Tibial artery (tissue), 4 donors: ENCODE measurements at places on chromosomes 13 and 19.

- no peaks in the 10 kb centered on the region for H3K27me3 ChIP-seq
- no peaks in the 10 kb centered on the region for H3K36me3 ChIP-seq
- no peak for DNase-seq
- no peak overlapping the region for H3K4me3 ChIP-seq
- H3K4me1 ChIP-seq = peaks cover 8% of the 10 kb centered on the region
- H3K27ac ChIP-seq = no peak overlapping the region
These were observed 917.6 kb downstream of the PCDH9 start for GRCh38 chr13:66312312-66313087.

DNA sequence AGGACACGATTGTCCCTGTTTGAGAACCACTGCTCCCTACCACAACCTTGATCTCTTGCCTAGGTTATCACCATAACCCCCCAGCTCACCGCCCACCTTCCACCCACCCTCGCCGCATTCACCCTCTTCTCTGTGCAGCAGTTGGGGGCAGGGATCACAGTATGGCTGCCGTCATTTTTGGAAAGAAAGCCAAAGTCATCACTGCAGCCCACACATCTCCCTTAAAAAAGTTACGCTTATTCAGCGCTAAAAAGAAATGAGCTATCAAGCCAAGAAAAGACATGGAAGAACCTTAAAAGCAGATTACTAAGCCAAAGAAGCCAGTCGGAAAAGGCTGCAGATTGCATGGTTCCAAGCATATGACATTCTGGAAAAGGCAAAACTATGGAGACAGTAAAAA is 10.5 kb upstream of the PPP6R1 start:
- H3K27ac ChIP-seq = no peak overlapping the region
- peaks cover 35% of the 10 kb centered on the region for H3K36me3 ChIP-seq
- H3K27me3 ChIP-seq = no peaks in the 10 kb centered on the region
- no peak for DNase-seq
- no peak overlapping the region for H3K4me3 ChIP-seq

- H3K36me3 ChIP-seq = peaks cover 45% of the 10 kb centered on the region
- H3K4me3 ChIP-seq = no peak overlapping the region
- H3K27ac ChIP-seq = no peak overlapping the region
- no peak for DNase-seq
- H3K27me3 ChIP-seq = no peaks in the 10 kb centered on the region
- no peaks in the 10 kb centered on the region for H3K4me1 ChIP-seq
These were observed 23.7 kb downstream of the PCID2 start for GRCh38 chr13:113184568-113185440.

- no peaks in the 10 kb centered on the region for H3K4me1 ChIP-seq
These were observed 96.3 kb downstream of the MYCBP2 start for GRCh38 chr13:77230560-77230959.
